Osteoblast (primary cell): ENCODE measurements at places on chromosomes 7 and 10. TPM values are rescaled to one million over a fixed set of nuclear protein-coding genes. Genes with fewer than 3 reads are reported as not detected.

GRCh38 chr10:27258838-27259812, 18.5 kb upstream of the ACBD5 start:
- H3K4me1 ChIP-seq, result no peaks in the 10 kb centered on the region
- no peak overlapping the region for H3K27ac ChIP-seq
- peaks cover 40% of the 10 kb centered on the region for H3K27me3 ChIP-seq
- peak overlapping the region; percentile 45 for H3K4me3 ChIP-seq
- peak; percentile 79 for DNase-seq

DNA sequence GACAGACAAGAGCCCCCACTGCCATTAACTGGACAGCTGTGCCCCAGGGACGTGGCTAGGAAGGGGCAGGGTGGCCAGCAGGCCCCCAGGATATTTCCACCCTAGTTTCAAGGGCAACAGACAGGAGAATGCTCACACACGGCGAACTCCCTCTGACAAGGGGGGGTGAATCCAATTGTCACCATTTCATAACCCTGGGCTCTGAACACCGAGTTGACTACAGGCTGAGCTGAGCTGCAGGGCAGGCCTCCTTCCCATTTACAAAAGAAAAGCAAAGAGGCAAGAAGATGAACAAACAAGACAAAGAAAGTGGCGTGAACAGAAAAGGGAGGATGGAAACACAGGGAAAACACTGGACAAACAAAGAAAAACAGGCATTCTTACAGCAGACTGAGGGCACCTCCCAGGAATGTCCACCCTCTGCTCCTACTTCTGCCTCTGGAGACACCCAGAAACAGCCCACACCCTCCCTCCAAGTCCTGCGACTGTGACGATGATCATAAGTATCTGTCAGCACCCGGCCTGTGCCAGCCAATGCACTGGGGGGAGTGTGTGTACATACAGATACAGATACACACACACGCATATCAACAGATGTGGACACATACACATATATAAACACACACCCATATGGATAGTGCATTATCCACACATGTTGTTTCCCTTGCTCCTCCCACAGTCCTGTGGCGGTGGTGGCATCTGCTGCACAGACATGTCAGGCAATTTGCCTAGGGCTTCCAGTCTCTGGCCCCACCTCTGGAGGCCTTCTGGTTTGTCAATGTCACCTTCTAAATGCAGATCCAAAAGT, 66.2 kb downstream of the FAM53B start:
- H3K27ac ChIP-seq, result no peak overlapping the region
- H3K4me1 ChIP-seq, result no peaks in the 10 kb centered on the region
- no peak overlapping the region for H3K4me3 ChIP-seq
- H3K27me3 ChIP-seq, result no peaks in the 10 kb centered on the region
- DNase-seq, result no peak
- peaks cover 12% of the 10 kb centered on the region for H3K36me3 ChIP-seq

FAM200A gene
- 7.6 and 8.5 TPM in 2 replicates for total RNA-seq

DNA sequence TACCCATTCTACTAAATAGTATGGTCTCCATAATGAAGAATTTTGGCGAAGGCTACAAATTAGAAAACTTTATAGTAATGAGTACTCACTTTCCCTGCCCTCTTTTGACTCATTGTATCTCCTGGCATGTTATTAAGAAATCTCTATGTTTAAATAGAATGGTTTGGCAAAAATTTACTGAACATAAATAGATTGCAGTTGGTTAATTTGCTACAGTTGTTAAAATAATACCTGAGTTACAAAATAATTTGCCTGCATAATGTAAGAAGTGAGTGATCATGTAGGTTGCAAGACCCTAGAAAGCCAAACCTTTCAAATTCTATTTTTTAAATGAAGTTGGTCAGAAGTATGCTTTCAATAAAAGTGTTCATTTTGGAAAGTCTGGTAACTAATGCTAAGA, 176.8 kb upstream of the AHR start:
- peaks cover 20% of the 10 kb centered on the region for H3K4me1 ChIP-seq
- H3K27me3 ChIP-seq, result no peaks in the 10 kb centered on the region
- no peaks in the 10 kb centered on the region for H3K36me3 ChIP-seq
- DNase-seq, result no peak
- no peak overlapping the region for H3K27ac ChIP-seq
- no peak overlapping the region for H3K4me3 ChIP-seq

- peak; percentile 54 for DNase-seq
- H3K4me1 ChIP-seq, result peaks cover 12% of the 10 kb centered on the region
- H3K4me3 ChIP-seq, result no peak overlapping the region
- no peaks in the 10 kb centered on the region for H3K36me3 ChIP-seq
- H3K27ac ChIP-seq, result no peak overlapping the region
- H3K27me3 ChIP-seq, result no peaks in the 10 kb centered on the region
These were observed 94.5 kb downstream of the RGS10 start for GRCh38 chr10:119447823-119448546.
